ENCODE measurements at places on chromosomes 13 and 19.

GRCh38 chr19:47225746-47226425 lies 5.1 kb downstream of the BBC3 start:
- ATAC-seq: peak; percentile 60

DNA sequence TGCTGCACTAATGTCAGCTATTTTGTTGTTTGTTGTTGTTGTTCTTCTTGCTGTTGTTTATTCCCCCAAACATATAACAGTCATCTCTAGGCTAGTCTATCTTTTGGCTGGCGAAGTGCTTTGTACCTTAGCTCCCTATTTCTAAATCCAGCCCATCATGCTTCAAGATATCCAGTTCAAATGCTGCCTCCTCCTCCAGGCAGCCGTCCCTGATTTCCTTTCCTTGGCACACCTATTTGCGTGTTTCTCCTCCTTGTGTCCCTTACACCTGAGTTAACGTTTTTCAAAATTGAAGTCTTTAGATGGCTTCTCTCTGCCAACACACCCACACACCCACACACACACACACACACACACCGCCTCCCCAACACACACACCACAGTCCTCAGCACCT lies 25.5 kb downstream of the INSR start:
- ATAC-seq: no peak

- no peak for ATAC-seq
These were observed 74.8 kb upstream of the IPO5 start for GRCh38 chr13:97878431-97879375.

DNA sequence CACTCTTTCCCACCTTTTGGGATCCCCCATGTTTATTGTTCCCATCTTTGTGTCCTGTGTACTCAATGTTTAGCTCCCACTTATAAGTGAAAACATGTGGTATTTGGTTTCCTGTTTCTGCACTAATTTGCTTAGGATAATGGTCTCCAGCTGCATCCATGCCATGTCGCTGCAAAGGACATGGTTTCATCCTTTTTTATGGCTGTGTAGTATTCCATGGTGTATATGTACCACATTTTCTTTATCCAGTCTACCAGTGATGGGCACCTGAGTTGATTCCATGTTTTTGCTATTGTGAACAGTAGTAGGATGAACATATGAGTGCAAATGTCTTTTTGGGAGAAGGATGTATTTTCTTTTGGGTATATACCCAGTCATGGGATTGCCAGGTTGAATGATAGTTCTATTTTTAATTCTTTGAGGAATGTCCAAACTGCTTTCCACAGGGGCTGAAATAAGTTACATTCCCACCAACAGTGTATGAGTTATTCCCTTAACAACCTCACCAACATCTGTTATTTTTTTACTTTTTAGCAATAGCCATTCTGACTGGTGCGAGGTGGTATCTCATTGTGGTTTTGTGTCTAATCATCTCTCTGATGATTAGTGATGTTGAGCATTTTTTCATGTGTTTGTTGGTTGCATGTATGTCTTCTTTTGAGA lies 55.7 kb upstream of the MEDAG start:
- ATAC-seq: no peak

DNA sequence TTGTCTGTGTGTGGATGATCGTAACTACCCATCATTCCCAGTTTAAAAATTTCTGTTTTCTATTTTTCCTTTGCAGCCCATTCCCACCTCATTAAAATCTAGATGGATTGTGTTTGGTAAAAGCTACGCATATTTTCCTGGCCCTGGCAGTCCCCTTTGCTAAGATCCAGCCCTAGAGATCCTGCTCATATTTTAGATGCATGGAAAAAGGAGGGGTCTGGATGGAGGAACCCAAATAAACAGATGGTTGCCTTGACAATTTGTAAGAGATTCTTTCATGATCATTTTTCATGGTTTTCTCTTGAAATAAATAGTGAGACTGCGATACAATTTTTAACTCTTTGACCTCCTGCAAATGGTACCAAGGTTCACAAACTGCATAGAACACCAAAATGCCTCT lies 174.4 kb downstream of the SLC7A1 start:
- ATAC-seq: no peak

DNA sequence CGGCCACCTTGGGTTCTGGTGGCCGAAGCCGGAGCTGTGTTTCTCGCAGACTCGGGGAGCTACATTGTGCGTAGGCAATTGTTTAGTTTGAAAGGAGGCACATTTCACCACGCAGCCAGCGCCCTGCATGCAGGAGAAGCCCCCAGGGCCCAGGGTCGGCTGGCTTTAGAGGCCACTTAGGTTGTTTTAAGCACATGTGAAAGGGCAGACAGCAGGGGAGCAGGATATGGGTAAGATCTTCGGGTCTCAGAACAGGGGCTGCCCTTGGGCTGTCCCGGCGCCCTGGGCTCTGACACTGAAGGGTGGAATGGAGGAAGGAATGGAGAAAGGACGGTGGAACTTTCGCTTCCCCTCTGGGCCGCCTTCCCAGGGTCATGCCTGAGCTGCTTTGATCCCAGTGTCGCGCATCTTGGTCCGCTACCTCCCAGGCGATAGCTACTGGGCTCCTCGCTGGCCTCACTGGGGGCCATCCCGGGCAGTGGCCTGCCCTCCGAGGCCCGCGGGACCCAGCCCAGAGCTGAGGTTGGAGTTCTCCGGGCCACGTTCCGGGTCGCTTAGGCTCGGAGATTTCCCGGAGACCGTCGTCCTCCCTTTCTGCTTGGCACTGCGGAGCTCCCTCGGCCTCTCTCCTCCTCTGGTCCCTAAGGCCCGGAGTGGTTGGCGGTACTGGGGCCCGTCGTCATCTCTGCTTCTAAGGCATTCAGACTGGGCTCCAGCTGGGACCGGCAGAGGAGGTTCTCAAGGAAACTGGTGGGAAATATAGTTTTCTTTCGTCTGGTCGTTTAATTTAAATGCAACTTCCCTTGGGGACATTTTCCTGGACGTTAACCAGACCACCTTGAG lies 4.3 kb upstream of the POU4F1 start:
- no peak for ATAC-seq

- ATAC-seq: peak; percentile 15
These were observed 29.8 kb upstream of the ASF1B start for GRCh38 chr19:14165990-14166830.

DNA sequence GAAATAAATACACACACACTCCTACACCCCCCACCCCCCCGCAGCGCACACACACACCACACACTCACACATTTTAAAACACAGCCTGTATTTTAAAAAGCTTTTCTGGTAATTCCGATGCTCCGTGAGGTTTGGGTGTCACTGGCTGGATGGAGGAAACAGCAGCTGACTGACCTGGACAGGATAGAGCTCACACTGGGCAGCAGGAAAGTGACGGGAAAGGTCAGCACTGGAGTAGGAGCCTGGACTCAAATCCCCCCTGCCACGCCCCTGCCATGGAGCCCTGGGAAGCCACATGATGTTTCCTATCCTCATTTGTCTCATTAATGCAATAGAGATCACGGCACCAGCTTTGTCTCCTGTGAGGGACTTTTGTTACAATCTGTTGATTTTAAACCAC lies 49.3 kb upstream of the STARD13 start:
- no peak for ATAC-seq

DNA sequence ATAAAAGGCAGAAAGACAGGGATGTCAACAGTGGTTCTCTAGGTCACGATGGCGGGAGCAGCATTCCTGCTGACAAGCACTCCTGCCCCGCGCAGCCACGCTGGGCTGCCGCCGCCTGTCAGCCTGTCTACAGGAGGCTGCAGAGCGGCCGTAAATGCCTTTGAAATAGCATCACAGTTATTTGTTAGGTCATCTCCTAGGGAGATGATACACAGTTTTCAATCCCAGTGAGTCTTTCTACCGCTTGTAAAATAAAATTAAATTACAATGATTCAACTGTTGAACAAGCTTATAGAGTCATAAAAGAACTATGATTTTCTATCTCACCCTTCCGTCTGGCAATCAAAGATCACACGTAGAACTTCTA lies 7.3 kb upstream of the SLC7A9 start:
- ATAC-seq: no peak

- no peak for ATAC-seq
These were observed 13.2 kb downstream of the NUCB1 start for GRCh38 chr19:48913114-48913889.

DNA sequence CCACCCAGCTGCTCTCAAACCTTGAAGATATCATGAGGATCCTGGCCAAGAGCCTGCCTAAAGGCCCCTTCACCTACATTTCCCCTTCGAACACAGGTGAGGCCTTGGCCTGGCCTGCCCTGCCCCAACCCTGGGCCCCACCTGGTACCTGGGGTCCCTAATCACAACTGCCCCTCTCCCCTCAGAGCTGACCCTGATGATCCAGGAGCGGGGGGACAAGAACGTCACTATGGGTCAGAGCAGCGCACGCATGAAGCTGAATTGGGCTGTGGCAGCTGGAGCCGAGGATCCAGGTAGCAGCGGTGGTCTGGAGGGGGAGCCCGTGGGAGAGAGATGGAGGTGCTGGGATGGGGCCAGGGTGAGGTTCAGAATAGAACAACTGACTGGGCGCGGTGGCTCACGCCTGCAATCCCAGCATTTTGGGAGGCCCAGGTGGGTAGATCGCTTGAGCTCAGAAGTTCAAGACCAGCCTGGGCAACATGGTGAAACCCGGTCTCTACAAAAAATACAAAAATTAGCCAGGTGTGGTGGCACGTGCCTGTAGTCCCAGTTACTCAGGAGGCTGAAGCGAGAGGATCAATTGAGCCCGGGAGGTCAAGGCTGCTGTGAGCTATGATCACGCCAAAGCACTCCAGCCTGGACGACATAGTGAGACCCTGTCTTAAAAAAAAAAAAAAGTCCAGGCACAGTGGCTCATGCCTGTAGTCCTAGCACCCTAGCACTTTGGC lies 17.5 kb downstream of the DDX39A start:
- no peak for ATAC-seq

DNA sequence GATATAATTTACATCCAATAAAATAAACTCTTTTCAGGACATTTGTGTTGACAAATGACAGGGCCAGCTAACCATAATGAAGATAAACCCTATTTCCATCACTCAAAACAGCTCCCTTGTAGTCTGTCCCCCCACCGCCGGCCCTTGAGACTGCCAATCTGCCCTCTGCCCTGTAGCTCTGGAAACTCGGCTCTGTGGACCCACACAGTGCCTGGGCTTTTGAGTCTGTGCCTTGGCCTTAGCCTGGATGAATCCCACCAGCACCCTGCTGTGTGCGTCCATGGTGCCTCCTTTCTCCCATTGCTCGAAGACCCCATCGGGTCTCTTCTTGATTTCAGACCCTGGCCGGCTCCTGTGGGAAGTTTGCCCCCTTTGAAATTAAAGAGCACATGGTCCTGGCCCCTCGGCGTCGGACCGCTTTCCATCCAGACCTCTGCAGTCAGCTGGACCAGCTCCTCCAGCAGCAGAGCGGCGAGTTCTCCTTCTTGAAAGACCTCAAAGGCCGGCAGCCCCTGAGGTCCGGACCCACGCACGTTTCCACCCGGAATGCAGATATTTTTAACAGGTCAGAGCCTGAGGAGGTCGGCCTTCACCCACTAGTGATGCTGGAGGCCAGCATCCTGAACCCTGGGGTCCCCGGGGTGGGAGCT lies 26.0 kb downstream of the CHAF1A start:
- no peak for ATAC-seq

DNA sequence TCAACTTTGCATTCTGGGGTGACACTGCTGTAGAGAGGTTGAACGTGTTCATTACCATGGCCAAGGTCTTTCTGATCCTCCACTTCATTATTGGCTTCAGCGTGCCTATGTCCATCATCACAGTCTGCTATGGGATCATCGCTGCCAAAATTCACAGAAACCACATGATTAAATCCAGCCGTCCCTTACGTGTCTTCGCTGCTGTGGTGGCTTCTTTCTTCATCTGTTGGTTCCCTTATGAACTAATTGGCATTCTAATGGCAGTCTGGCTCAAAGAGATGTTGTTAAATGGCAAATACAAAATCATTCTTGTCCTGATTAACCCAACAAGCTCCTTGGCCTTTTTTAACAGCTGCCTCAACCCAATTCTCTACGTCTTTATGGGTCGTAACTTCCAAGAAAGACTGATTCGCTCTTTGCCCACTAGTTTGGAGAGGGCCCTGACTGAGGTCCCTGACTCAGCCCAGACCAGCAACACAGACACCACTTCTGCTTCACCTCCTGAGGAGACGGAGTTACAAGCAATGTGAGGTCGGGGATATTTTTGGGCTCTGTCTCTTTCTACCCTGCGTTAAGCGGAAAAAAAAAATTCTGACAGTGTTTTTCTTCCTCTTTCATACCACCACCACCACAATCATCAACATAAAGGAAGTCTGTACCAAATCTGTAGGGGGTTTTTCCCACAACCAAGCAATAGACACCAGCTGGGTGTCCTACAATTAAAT lies 29.5 kb downstream of the FPR3 start:
- no peak for ATAC-seq

GRCh38 chr19:9621156-9622037 lies at the start of gene ZNF561:
TSS of gene ZNF561 (minus strand) at chr19:9621232. CDS start at chr19:9619456, 1,776 bp downstream.
- peak; percentile 93 for ATAC-seq

DNA sequence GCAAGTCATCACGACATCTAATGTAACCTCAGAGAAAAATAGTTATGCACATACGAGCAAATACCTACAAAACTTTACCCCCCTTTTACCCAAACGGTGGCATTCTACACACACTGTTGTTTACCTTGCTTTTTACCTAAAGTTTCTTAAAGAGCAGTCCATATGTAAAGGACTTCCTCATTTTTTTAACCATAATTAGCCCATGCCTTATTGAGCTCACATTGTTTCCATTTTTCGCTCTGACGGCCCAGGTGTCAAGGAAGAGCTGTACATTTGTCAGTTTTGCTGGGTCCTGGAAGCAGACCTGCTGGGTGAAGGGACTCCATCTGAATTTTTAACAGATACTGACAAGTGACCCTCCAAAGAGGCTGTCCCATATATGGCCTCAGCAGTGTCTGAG lies 89.4 kb downstream of the STK24 start:
- no peak for ATAC-seq

GRCh38 chr13:84997858-84998257 lies 801.4 kb downstream of the SLITRK6 start:
- no peak for ATAC-seq

- ATAC-seq: peak; percentile 12
These were observed 11.0 kb downstream of the IFNL1 start for GRCh38 chr19:39307046-39307821.

DNA sequence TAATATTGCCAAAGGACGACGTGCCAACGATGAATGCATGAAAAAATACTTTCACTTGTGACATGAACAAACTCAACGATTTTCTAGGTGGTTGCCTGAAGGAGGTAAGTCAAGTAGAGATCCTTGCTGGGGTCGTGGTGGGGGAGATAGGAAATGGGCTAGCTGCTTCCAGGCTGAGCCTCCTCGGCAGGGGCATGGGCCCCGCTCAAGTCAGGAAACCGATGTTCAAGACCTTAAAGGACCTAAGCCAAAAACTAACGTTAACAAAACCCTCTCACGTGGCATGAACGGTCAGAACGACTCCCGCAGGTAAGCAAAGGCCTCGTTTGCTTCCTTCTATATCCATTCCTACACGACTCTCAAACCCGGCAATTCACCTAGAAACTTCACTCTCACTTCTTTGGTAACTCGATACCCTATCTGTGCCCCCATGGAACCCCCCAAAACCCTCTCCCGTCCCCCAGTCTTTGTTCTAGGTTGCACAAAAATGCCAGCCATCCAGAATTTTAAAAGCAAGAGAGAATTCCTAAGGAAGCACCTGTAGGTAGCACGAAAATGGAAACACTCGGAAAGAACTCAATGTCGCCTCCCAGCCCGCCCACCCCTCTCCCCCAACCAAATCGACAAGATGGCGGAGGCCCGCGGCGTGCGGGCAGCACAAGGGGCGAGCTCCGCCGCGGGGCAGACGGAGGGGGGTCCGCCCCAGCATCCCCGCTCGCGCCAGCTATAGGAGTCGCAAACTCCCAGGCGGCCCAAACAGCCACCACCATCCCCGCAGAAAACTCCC lies 13.6 kb downstream of the ACP4 start:
- ATAC-seq: peak; percentile 8
